Activated CD4-positive, alpha-beta T cell treated with anti-CD3 and anti-CD28 coated beads for 4 hours (primary cell): ENCODE measurements at places on chromosomes 16 and 17.

DNA sequence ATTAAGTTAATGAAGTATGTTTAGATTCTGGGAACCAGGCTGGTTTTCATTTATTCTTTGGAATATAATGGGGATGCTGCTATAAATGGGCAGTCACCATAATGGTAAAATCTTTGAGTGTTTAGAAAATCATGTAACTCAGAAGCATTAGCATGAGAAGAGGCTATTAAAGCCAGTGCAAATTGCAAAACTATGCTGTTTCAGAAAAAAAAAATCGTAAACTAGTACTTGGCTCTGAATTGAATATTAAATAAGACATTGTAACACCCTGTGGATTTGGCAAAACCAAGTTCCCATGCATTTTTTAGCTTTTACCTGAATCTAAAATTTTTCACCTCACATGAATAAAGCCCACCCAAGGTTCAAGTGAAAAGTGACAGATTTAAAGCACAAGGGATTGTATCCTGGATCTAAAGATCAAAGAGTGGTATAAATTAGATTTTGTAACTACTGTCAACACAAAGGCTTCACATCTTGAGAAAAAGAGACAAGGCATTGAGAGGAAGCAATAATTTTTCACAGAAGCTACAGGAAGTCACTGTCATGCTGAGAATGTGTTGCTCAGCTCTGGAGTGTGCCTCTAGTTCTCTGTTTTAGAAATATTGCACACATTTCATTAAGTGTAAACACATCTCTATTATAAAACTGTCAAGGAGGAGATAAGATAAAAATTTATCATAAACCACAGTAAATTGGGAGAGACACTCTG, 142.2 kb downstream of the ABCA8 start:
- DNase-seq = no peak

DNA sequence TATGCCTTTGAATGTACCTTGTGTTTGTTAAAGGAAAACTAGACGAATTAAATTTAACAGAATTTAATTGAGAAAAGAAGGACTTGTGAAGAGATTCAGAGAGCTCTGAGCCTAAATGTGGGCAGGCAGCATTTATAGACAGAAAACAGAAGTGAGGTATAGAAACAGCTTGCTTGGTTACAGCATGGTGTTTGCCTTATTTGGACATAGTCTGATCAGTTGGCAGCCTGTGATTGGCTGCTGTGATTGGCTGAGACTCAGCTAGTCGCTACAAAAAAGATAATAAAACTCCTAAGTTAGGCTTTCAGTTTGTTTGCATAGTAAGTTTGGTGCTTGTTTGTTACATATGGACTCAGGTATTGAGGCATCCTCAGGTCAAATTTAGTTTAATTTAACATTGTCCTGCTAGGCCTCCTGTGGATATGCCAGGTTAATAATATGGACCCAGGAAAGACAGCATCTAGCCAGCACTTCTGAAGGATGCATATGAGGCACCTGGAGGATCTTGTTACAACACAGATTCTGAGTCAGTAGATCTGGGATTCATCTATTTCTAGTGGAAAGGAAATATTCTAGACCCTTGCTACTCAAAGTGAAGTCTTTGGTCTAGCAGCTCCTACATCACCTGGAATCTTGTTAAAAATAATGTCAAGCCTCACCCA, 43.4 kb downstream of the SLFN5 start:
- peak; percentile 28 for DNase-seq

DNA sequence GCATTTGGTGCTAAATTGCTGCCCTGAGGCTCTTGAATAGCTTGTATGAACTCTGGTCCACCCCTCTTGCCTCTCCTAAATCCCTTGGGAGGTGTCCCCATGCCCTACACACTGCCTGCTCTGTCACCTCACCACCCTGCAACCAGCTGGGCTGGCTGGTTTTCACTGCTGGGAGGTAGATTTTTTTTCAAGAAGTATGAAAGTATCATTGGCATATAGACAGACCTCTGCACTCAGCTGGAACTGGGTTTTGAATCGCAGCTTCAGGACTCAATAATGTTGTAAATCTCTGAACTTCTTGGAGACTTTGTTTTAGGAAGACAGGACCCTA, 184.9 kb downstream of the MSI2 start:
- no peak for DNase-seq

GRCh38 chr16:58638148-58639036, 8.8 kb upstream of the CNOT1 start:
- no peak for DNase-seq

DNA sequence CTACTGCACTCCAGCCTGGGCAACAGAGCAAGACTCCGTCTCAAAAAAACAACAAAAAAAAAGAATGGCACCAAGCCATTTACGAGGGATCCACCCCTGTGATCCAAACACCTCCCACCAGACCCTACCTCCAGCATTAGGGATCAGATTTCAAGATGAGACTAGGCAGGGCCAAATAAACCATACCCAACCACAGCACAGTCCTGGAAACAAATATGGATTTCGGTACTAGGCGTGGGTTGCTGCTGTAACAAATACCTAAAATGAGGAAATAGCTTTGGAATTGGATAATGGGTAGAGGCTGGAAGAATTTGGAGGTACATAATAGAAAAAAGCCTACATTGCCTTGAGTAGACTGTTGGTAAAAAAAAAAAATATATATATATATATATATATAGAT, 49.1 kb downstream of the MMP15 start:
- no peak for DNase-seq

DNA sequence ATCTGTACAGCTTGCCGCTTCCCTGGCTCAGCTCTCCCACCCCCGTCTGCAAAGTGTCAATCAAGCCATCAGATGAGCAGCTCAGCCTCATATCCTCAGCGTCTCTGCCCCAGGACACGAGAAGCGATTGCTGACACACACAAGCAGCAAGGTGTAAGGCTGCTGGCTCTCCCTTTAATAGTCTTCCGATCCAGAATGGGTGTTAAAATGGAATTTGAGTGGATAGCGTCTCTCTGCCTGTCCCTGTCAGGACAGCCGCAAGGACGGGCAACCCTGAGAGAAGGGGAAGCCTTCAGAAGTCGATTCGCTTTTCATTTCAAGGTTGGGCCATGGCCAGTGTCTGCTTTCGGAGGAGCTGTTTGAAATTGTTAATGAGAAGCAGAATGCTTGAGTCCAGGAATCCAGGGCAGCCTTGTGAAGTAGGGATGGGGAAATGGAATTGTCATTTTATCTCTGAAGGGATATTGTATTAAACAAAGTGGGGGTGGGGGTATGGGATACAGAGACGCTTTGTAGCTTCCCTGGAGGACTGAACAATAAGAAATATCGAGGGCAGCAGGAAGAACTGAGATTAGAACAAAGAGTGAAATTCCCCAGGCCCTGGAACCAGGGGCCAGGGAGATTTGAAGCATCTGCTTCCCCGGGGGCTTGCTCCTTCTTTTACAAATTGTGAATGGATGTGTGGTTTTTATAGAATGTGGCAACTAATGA, 4.7 kb upstream of the PIPOX start:
- DNase-seq = no peak

- peak; percentile 41 for DNase-seq
These were observed 16.7 kb downstream of the HSD11B2 start for GRCh38 chr16:67447508-67448076.

DNA sequence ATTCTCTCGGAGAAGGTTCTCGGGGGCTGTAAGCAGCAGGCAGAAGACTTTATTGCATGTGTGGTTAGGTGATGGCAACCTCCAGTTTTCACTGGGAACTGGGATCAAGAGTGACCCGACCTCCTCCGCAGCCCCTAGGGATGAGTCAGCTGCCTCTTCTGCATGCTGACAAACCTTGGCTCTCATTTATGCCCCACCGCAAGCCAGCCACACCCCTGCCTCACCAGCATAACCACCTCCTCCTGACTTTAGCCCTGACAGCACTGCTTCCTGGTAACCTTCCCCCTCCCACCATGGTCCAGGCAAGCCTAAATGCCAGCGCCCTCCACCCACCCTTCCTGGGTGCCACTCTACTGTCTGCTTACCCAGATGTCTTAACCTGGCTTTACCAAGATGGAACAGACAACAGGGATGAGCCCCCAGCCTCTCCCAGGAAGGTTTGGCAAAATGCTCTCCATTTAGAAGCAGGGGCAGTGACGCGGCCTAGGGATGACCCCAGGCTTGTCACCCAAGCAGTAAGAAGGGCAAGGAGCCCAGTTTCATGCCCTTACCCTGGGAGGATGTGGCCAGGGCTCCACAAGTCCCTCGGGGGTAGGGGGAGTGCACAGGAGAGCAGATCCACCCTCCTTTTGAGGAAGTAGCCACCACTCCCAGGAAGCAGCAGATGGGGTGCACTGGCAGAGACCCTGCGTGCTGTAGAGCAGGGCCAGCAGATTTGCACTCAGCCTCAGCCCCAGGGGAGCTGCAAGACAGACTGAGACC, 73.5 kb downstream of the GOSR1 start:
- DNase-seq = no peak

GRCh38 chr17:51687887-51688286, 427.5 kb downstream of the UTP18 start:
- DNase-seq = no peak

DNA sequence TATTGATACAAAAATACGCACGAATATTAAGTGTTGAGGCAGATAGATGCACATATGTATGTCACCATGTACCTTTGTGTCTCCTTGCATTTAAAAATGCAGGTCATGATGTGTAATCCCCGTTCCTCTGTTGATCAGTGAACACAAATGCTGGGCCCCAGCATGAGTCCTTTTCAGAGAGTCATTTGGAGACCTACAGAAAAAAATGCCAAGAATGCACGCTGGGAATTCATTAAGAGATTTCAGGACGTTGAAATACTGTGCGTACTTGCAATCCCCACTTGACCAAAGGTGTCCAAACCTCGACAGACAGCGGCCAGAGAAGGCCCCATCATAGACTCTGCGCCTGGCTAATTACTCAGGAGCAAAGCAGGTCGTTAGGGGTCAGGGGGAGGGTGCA, 496.0 kb downstream of the MAF start:
- no peak for DNase-seq

- DNase-seq = no peak
These were observed 27.5 kb upstream of the KRT17 start for GRCh38 chr17:41651625-41652460.

DNA sequence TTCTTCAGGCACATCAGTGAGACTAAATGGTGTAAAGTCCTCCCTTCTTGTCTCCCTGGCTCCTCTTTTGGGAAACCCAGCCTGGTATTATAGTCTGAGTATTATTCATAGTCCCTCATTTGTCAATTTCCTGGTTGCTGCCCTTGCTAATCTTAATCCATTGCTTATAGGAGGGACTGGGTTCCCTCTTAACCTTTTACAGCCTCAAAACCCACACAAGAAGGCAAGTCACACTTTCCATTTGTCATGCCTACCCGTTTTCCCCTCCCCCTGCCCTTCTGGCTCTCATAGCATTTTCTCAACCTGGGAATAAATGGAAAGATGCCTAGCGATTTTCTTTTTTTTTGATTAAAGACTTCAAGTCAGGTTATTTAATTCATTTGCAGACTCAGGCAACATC, 124.8 kb downstream of the MAP2K6 start:
- no peak for DNase-seq

- no peak for DNase-seq
These were observed 6.8 kb downstream of the OR1F1 start for GRCh38 chr16:3194792-3195191.

DNA sequence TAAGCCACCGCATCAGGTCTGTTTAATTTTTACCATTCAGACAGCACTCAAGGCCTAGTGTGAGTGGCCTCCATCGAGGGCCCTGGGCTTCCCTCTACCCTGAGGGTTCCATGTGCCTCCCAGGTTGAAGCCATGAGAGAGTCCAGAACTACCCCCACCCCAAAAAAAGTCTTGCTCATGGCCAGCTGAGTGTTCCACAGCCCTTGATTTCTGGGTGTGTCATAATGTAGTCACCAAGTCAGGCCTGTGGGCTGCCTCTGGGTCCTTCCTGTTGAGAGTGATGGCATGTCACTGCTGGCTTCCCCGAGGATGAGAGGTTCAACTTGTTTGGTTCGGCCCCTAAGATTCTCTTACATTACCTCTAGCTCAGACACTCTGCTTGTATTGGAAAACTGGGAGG, 100.6 kb downstream of the PITPNC1 start:
- peak; percentile 65 for DNase-seq

- DNase-seq = no peak
These were observed 11.6 kb downstream of the CDK5R1 start for GRCh38 chr17:32498391-32498790.

DNA sequence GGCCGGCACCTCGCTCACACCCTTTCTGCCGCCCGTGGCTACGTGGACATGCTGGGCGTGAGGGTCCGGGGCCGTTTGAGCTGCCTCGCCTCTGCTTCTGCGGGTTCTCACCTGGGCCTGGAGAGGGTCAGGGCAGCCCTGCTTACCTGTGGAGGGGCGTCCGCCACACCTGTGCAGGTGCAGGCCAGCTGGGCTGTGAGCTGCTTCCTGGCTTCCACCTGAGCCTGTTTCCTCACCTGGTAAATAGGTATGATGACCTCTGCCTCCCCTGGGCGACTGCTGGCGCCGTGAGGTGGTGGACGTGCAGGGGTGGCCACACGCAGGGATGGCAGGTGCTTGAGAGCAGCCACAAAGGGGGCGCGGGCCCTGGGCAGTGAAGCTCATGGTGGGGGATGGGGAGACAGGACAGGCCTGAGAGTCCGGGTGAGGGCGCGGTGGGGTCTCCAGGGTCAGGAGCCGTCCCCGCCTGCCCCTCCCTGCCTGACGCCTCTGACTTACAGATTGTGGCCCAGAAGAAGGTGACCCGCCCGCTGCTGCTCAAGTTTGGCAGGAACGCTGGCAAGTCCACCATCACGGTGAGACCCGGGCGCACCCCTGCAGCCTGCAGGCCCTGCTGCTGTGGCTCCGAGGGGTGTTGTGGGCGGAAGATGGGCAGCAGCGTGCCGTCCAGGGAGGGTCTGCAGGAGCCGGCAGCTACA, 7.8 kb downstream of the CPNE7 start:
- DNase-seq = no peak

GRCh38 chr16:88568710-88569613, 1.2 kb upstream of the ZC3H18 start:
- no peak for DNase-seq

DNA sequence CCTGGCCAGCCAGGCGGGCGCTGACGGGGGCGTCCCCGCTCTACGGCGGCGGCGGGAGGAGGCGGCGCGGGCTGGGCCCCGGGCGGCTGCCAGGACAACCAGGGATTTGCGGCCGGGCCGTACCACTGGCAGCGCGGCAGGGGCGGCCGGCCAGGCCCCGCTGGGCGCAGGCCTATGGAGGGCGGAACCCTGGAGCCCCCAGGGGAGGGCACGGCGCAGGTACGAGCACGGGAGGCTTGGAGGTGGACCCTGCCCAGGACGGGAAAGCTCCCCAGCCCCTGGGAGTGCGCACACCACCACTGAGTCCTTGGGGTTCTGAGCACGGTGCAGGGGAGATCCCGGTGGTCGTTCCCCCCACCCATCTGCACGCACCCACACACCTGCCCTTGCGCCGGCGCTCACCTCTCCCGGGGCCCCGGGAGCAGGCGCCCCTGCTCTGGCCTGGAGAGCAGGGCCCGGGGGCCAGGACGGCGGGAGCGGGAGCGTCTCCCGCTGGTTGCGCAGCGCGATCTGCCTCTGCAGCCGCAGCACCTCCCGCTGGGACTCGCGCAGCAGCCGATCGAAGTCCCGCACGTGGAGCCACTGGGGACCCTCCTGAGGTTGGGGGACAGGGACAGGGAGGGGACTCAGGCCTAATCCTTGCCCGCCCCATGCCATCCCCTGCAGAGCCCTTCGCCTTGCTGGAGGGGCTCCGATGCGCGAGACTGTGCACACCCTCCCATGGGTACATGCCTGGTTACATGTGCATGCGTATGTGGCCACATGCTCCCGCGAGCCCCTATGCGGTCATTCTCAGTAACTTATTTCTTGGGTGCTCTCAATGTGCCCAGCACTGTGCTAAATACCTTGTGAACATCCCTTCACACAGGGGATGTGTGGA, 3.9 kb downstream of the TSPOAP1 start:
- no peak for DNase-seq

- no peak for DNase-seq
These were observed 24.4 kb downstream of the YPEL2 start for GRCh38 chr17:59355702-59356325.

GRCh38 chr17:72378414-72379390, 257.9 kb downstream of the SOX9 start:
- DNase-seq = no peak
